ENCODE measurements at places on chromosomes 16 and 17.

GRCh38 chr17:63181856-63182255 is 215.8 kb downstream of the TANC2 start:
- no peaks in the 10 kb centered on the region for H3K36me3 ChIP-seq
- H3K4me1 ChIP-seq: no peaks in the 10 kb centered on the region
- no peaks in the 10 kb centered on the region for H3K27me3 ChIP-seq
- H3K27ac ChIP-seq: no peak overlapping the region
- no peak overlapping the region for H3K4me3 ChIP-seq
- DNase-seq: no peak

- H3K4me1 ChIP-seq: peaks cover 38% of the 10 kb centered on the region
- no peaks in the 10 kb centered on the region for H3K27me3 ChIP-seq
- DNase-seq: peak; percentile 69
- H3K36me3 ChIP-seq: peaks cover 78% of the 10 kb centered on the region
- H3K4me3 ChIP-seq: no peak overlapping the region
- peak overlapping the region; percentile 58 for H3K27ac ChIP-seq
These were observed 11.8 kb downstream of the LASP1 start for GRCh38 chr17:38881600-38882191.

- no peaks in the 10 kb centered on the region for H3K36me3 ChIP-seq
- peak overlapping the region; percentile 10 for H3K4me3 ChIP-seq
- H3K27ac ChIP-seq: peak overlapping the region; percentile 8
These were observed 29.4 kb downstream of the MSI2 start for GRCh38 chr17:57285701-57286100.

DNA sequence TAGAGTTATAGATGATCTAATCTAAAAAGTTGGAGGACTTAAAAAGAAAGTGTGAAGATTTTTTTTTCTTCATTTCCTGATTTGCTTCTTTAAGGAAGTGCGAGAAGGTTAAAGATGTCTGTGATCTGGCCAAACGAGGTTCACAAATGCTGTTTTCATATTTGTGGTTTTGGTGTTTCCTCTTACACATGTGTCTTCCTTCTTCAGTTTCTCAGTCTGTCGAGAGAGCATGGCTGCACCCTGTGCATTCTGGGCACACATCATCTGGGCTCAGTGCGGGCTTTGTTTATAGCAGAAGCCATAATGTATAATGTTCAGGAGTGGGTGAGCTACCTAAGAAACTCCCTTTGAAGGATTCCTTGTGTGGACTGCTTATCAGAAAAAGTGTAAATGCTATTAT is 260.4 kb upstream of the TBX2 start:
- no peaks in the 10 kb centered on the region for H3K27me3 ChIP-seq
- no peak overlapping the region for H3K4me3 ChIP-seq
- no peaks in the 10 kb centered on the region for H3K4me1 ChIP-seq
- DNase-seq: no peak

DNA sequence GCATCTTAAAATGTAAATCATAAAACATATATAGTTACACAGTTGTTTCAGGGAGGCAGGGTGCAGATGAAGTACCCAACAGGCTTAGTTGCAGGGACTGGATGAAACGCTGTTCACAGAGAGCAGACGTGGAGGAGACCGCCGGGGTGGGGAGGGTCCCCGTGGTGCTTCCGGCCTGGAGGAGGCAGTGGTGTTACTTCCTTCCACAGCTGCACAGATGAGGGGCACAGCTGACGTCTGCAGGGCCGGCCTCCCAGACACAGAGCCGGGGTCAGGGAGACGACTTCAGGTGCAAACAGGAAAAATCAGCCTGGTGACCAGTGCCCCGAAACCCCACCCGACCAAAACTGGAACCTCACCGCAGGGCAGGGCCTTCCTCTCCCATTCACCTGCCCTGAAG is 17.1 kb downstream of the SPIRE2 start:
- H3K36me3 ChIP-seq: no peaks in the 10 kb centered on the region
- no peaks in the 10 kb centered on the region for H3K27me3 ChIP-seq
- H3K27ac ChIP-seq: no peak overlapping the region

GRCh38 chr16:12757546-12757945 is 46.1 kb downstream of the CPPED1 start:
- DNase-seq: no peak
- H3K4me1 ChIP-seq: no peaks in the 10 kb centered on the region
- no peak overlapping the region for H3K4me3 ChIP-seq
- H3K27me3 ChIP-seq: no peaks in the 10 kb centered on the region
- no peak overlapping the region for H3K27ac ChIP-seq
- H3K36me3 ChIP-seq: no peaks in the 10 kb centered on the region

DNA sequence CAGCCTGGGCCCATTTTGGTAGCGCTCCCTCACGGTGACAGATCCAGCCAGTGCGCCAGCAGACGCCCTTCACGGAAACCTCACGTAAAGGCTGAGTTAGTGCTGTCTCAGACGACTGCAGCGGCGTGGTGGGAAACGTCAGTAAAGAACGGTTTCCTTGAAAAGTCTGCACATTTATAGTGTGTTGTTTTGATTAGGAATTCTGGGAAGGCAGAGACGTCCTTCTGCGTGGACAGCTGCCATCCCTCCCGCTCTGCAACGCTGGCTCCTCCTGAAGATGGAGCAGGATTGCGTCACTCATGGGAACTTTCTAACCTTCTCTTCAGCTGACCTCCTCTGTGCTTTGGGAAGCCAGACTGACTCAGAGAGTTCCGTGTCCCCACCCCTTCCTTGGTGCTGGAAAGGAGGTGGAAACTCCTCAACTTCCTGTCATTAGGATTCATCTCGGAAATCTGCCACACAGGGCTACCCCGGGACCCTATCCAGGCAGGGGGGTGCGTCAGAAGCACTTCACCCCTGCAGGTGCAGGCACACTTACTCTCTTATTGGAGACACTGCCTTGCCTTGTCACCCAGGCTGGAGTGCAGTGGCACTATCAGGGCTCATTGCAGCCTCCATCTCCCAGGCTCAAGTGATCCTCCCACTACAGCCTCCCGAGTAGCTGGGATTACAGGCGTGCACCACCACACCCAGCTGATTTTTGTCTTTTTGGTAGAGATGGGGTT is 24.3 kb upstream of the CRISPLD2 start:
- H3K4me1 ChIP-seq: no peaks in the 10 kb centered on the region
- H3K36me3 ChIP-seq: no peaks in the 10 kb centered on the region
- H3K27me3 ChIP-seq: no peaks in the 10 kb centered on the region
- H3K4me3 ChIP-seq: no peak overlapping the region

DNA sequence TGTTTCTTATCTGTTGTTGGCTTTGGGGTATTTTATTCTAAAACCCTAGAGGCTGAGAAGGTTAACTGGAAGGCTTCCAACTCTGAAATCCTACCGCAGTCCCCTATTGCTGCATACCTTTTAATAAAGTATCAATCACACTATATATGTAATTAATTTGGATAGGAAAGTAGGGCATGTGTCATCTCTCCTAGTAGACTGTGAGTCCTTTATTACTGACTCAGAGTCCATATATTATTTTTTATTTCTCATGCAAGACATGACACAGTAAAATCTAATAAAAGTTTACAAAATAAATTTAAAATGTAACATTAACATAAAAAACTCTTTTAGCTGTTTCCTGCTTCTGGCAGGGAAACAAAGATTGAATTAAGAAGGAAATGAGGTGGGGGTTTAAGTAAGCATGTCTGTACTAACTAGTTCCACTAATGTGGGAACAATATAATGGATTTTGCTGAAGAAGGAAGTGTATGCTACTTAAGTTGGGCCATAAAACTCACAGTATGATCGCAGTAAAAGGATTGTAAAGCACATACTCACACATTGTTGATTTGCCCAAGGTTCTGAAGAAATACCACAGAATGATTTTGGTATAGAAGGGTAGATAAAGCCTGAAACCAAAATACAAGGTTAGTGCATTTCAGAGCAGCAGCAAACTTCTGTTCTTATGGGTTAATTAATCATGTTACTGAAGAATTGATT is 97.6 kb upstream of the HLF start:
- H3K4me1 ChIP-seq: no peaks in the 10 kb centered on the region
- H3K36me3 ChIP-seq: no peaks in the 10 kb centered on the region
- DNase-seq: no peak
- H3K27me3 ChIP-seq: no peaks in the 10 kb centered on the region

Data from heart left ventricle (tissue), 16 donors.